ENCODE measurements at places on chromosomes 5 and 9. TPM values are rescaled to one million over a fixed set of nuclear protein-coding genes. Genes with fewer than 3 reads are reported as not detected.

ENTPD8 gene
- total RNA-seq, result not detected

CATSPER3 gene
- total RNA-seq, result 0.18 TPM

SLC2A8 gene
- 7.7 TPM for total RNA-seq

FTMT gene
- not detected for total RNA-seq

TMEM203 gene
- total RNA-seq, result 51.5 TPM

Data from CD8-positive, alpha-beta memory T cell (primary cell).